ENCODE measurements at places on chromosomes 7 and 10.

GRCh38 chr10:42941295-42941644, 135.6 kb upstream of the RET start:
- no peak for DNase-seq

GRCh38 chr10:13684252-13684791, 97.6 kb downstream of the PRPF18 start:
- no peak for DNase-seq

DNA sequence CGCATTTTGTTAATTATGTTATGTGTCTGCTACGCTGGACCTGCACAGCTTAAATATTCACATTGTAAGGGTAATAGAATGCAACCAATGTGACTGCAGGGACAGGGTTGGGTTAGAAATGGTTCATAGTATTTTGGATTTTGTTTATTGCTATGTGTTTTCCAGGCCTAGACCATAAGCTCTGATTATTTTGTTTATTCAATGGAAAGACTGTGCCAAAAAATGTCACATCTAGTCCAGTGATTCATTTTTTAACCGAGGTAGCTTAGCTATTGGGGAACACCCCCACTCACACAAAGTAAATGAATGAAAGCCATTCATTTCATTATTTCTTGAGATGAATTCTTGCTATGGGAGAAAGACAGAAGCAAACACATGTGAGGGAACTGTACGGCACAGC, 516.5 kb upstream of the ANKRD30A start:
- no peak for DNase-seq

GRCh38 chr10:133379152-133379800, at the start of gene PAOX:
Gene PAOX (plus strand): TSS chr10:133379262. CDS start chr10:133379317, 55 bp downstream.
- peak; percentile 93 for DNase-seq

- DNase-seq, result no peak
Measured at GRCh38 chr7:43530553-43531410, 52.1 kb upstream of the STK17A start.

GRCh38 chr7:26398427-26398755, 106.7 kb downstream of the SNX10 start:
- peak; percentile 91 for DNase-seq

- DNase-seq, result no peak
Measured at GRCh38 chr10:22673785-22674572, 40.4 kb downstream of the PIP4K2A start.

GRCh38 chr7:47044625-47045024, 537.3 kb downstream of the TNS3 start:
- no peak for DNase-seq

GRCh38 chr10:101311185-101312066, 42.5 kb upstream of the BTRC start:
- peak; percentile 76 for DNase-seq
